H54 (cell line): ENCODE measurements at places on chromosomes 16 and 17.

GRCh38 chr17:12390631-12391030, 275.1 kb upstream of the MYOCD start:
- DNase-seq, result no peak

DNA sequence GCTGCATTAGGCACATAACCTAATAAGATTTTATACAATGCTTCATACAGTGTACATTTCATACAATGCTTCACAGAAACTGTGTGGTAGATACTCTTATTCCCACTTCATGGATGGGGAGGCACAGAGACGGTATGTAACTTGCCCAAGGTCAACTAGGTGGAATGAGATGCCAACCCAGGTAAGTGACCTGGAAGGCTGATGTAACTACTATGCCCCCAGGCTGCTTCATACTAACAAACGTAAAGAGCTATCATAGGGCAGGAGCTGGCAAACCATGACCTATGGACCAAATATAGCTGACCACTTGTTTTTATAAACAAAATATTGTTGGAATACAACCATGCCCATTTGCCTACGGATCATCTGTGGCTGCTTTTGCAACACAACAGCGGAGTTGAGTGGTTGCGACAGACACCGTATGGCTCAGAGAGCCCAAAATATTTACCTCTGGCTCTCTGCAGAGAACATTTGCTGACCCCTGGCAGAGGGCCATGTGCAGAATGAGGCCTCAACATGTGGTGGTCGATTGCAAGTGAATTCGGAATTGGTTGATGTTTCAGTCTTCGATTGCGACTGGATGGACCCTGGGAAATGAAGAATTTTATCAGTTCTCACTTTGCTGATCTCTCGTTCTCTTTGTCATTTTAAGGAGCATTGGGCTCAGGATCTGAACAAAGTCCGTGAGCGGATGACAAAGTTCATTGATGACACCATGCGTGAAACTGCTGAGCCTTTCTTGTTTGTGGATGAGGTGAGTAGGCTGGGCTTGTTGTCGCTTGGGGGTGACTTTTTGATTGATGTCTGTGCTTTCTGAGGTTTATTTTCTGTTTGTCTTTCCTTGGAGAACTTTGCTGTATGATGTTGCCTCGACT, 109.7 kb downstream of the PLCG2 start:
- no peak for DNase-seq

- no peak for DNase-seq
These were observed 69.9 kb downstream of the ABR start for GRCh38 chr17:1109606-1110540.

DNA sequence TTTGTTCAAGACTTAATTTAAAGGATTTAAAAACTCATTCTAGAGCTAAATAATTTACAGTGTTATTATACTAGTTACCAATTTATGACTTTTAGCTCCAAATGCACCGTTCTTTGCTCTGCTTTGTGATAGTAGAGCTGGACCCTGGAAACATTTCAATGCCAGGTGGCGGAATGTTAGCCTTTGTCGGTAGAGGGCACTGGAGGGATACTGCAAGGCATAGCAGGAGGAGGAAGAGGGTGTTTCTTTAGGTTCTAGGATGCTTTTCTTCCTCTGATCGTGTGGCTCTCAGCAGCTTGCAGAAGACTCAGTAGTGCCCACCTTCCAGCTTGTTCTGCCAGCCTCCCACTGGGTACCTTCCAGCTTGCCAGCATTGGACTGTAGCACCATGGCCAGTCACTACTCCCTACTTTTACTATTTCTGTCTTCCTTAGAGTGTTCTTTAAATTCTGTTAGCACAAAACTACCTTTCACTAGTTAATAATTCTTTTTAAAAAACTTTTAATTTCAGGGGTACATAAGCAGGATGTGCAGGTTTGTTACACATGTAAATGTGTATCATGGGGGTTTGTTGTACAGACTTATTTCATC, 325.3 kb downstream of the UTP18 start:
- DNase-seq, result no peak

DNA sequence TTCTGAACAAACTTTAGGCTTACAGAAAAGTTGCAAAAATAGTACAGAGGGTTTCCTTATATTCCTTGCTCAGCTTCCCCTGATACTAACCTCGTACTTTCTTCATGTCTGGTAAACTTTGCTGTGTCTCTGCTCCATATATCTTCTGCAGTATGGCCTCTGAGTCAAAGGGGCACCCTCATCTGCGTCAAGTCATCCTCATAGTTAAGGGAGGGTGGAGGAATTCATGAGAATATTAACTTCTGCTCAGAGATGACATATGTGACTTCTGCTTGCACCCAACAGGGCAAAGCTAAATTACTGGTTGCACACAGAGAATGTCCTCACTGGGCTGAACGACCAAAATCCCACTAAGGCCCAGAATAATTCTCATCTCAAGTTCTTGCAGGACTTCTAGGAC, 4.3 kb upstream of the CCL7 start:
- DNase-seq, result no peak

GRCh38 chr16:89848974-89849373, 20.7 kb downstream of the SPIRE2 start:
- DNase-seq, result no peak

GRCh38 chr16:78035012-78035411, 12.7 kb downstream of the CLEC3A start:
- no peak for DNase-seq

DNA sequence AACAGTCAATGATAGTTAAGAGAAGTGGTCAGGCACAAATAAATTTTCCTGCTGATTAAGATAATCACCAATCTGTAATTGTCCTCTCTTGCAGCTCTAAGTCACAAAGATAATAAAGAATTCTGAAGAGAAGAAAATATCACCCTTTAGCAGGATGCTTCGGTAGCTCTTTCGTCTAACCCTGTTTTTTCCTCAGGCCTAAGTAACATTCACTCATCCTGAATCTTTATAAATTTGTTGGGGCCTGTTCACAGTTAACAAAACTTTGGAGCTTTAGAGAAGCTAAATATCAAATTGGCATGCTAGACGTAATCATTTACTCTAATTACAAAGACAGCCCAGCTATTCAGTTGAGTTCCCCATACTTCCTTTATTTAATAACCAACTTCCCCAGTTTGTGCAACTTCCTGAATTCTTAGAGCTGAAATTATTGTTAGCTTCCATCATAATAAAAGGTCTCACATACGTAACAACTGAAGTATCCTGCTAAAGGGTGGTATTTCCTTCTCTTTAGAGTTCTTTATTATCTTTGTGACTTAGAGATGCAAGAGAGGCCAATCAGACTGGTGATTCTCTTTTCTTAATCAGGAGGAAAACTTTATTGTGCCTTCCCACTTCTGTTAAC, 118.6 kb downstream of the TANGO6 start:
- no peak for DNase-seq

- no peak for DNase-seq
These were observed 310.5 kb upstream of the IRX5 start for GRCh38 chr16:54620197-54620596.

- DNase-seq, result no peak
These were observed 55.7 kb downstream of the LYRM1 start for GRCh38 chr16:20956319-20956718.

DNA sequence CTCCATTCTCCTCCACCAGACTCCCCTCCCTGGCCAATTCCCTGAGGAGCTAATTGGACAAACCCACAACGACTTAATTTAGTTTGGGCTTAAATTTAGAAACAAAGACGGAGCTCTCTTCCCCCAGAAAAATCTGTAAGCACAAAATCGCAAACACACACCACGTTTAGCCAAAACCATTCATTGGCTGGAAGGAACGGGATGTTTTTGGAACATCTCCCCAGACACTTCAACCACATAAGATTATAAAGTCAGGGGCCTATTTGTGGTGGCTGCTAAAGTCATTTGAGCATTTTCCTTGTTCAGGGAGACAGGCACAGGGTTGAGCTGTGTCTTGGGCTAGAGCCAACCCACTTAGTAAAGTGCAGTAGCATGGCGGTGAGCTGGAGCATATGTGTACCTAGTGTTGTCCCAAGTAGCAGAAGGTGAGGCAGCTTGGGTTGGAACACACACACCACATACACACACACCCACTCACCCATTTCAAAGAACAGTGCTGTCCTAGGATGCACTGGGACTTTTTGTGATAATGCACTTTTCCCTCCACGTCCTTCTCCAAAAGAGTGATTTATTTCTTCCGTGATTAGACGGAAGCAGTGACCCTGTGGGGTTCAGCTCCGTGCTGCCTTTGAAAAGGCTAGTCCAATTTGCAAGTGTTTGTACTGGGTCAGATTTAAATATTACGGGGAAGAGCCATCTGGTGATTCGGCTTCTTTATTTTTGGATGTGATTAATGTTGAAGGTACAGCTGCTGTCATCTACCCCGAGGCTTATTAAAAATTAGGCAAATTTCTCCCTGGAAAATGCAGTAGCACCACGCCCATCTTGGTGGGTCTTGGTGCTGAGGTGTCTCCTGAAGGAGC, 32.2 kb downstream of the ELAC2 start:
- DNase-seq, result no peak

GRCh38 chr16:14505846-14506245, 124.2 kb downstream of the PARN start:
- no peak for DNase-seq

- DNase-seq, result no peak
These were observed 22.2 kb downstream of the RMI2 start for GRCh38 chr16:11367483-11367906.

- DNase-seq, result no peak
These were observed 105.9 kb upstream of the RPL38 start for GRCh38 chr17:74097450-74098135.

GRCh38 chr17:48541577-48542113, 3.3 kb downstream of the HOXB2 start:
- DNase-seq, result no peak

- no peak for DNase-seq
These were observed 1.7 kb upstream of the POLG2 start for GRCh38 chr17:64498308-64499203.

DNA sequence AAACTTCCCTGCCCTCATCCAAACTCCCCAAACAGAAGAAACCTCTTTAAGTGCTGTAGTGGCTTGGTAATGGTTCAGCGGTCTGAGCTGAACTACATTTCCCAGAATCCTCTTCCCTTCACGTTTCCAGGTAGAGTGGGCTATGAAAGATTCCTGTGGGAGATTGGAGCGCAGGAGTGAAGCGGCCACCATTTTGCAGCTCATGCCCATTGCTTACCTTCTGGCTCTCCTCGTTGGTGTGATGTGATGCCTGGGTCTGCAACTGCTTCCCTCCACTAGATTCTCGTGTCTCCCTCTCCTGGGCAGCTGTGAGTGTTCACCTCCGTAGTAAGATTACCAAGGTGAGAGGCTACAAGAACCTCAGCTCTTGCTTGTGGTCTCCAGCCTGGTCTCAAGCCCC, 82.1 kb downstream of the GPR139 start:
- DNase-seq, result no peak

- DNase-seq, result peak; percentile 86
These were observed 658 bp downstream of the CACNG4 start for GRCh38 chr17:66964930-66965800.

- DNase-seq, result no peak
These were observed 14.6 kb upstream of the ETV4 start for GRCh38 chr17:43560461-43561427.

DNA sequence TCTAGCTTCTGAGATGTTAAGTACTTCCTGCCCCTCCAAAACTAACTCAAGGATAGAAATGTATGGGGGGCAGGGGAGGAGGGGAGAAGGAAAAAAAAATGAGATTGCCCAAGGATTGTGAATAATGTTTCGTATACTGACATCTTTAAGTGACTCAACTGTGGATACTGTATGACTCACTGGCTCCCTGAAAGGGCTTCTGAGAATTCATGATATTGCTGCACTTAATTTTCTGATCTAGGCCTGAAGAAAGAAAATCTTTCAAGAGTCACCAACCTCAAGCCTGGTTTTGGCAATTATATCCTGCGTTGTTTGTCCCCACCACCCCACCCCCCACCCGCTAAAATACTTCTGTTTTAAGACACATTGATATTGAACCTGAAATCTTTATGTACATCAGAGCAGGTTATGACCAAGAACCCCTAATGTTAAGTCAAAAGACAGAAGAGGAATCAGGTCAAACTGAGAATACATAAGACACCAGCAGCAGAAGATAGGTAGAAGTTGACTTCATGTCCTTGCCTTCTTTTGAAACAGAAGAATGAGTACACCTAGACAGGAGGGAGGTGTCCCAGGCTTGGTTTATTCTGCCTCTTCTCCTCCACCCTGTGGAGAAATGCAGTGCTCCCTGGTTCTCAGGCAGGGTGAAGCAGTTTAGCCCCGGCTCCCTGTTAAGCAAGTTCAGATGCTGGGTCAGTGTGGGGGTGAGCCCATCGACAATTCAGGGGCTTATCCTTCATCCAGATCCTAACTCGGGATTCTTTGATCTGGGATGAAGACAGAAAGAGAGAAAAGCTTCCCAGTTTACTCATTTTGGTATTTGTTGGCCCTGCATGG, 3.3 kb upstream of the FBXL20 start:
- DNase-seq, result peak; percentile 56

GRCh38 chr16:54928411-54929089, 2.1 kb upstream of the IRX5 start:
- peak; percentile 53 for DNase-seq

- DNase-seq, result no peak
These were observed 21.3 kb downstream of the SNX20 start for GRCh38 chr16:50659806-50660205.

GRCh38 chr16:11303405-11304138, 22.4 kb upstream of the PRM1 start:
- no peak for DNase-seq

- DNase-seq, result no peak
These were observed 12.7 kb upstream of the RASD1 start for GRCh38 chr17:17508646-17509591.

DNA sequence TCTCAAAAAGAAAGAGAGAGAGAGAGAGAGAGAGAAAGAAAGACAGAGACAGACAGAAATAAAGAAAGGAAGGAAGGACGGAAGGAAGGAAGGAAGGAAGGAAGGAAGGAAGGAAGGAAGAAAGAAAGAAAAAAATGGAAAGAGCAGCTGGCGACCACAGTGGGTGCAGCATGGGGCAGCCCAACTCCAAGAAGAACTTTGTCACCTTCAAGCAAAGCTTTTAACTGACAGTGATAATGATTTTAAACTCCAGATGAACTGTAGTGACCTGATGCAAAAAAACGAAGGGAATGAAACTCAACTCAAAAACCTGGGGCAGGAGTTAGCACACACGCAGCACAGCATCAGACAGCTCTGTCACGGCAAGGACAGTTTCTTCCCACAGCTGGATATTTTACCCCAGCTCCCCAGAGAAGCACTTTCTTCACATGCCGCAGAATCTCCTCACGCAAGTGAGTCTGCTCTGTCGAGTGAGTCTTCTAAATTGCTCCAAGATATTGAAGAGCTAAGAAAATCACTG, 5.0 kb upstream of the ARHGAP17 start:
- no peak for DNase-seq

- peak; percentile 86 for DNase-seq
These were observed at the start of gene TMC7 for GRCh38 chr16:18983565-18984434. Gene TMC7, plus strand, starts transcription at chr16:18983934. Its CDS starts 130 bp downstream, at chr16:18984064.
